NAMALWA (cell line): ENCODE measurements at places on chromosomes 16 and 17.

DNA sequence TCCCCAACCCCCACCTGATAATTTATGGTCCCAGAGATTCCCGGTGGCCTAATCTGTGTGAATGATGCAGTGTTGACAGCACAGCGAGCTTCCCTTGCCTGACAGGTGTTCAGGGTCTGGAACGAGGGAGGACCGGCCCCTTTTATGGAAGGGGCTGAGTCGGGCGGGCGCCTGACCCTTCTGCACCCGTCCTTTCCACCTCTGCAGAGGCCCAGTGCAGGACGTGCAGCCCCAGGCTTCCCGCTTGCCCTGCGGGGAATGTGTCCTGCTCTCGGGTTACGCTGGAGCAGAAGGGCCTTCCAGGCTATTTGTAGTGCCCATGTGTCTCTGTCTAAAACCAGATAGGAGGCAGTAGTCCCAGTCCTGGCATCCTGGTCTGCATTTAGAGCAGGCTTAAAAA is 16.2 kb downstream of the SMTNL2 start:
- no peak for DNase-seq

- peak; percentile 39 for DNase-seq
These were observed 5.0 kb upstream of the CCL4L2 start for GRCh38 chr17:36205637-36206485.

DNA sequence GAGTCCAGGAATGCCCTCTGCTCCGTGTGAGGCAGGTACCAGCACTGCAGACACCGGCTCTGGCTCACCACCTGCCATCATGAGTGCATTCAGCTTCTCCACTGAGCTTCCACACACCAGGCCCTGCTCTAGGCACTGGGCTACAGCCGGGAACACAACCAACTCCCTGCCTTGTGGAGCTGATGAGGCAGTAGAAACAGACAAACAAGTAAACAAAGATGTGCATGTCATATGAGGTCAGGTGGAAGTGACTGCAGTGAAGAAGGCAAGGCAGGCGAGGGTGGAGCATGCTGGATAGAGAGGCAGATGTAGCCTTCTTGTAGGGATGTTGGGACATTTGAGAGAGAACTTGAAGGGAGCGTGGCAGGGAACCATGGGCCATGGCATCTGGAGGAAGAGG is 5.0 kb downstream of the NLRC5 start:
- no peak for DNase-seq

- DNase-seq = no peak
These were observed 497 bp downstream of the SMIM5 start for GRCh38 chr17:75633486-75634375.

- DNase-seq = peak; percentile 77
These were observed 196.1 kb downstream of the GSG1L start for GRCh38 chr16:27867122-27868110.

GRCh38 chr16:89005201-89006035 is 28.4 kb upstream of the CBFA2T3 start:
- DNase-seq = no peak

DNA sequence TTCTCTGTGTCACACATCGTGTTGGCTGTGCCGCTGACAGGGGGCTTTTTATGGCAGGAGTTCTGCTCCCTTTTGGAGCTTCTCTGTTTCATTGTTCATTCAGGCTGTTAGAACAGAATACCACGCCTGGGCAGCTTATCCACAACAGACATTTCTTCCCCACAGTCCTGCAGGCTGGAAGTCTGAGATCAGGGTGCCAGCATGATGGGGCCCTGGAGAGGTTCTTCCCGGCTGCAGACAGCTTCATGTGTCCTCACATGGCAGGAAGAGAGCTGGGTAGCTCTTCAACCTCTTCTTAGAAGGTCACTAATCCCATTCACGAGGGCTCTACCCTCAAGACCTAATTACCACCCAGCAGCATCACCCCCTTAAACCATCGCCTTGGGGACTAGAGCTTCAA is 65.1 kb downstream of the DHRS7C start:
- DNase-seq = no peak

- no peak for DNase-seq
These were observed 14.4 kb upstream of the ALOX12 start for GRCh38 chr17:6981426-6981825.

- no peak for DNase-seq
These were observed 81.6 kb upstream of the CACNG3 start for GRCh38 chr16:24174504-24174903.

DNA sequence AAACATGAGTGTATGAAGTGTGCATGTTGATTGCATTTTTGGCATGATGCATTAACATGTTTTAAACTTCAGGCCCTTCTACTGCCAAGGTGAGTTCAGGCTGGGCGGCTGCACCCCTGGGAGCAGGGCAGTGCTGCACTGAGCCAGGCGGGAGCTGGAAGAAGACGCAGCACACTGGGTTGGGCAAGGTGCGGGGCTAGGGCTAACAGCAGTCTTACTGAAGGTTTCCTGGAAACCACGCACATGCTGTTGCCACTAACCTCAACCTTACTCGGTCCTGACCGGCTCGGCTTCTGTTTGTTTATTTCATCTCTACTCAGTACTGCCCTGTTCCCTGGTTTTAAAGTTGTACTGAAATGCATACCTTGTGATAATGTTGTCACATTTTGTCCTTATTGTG is 61.0 kb downstream of the MAP2K4 start:
- DNase-seq = no peak

DNA sequence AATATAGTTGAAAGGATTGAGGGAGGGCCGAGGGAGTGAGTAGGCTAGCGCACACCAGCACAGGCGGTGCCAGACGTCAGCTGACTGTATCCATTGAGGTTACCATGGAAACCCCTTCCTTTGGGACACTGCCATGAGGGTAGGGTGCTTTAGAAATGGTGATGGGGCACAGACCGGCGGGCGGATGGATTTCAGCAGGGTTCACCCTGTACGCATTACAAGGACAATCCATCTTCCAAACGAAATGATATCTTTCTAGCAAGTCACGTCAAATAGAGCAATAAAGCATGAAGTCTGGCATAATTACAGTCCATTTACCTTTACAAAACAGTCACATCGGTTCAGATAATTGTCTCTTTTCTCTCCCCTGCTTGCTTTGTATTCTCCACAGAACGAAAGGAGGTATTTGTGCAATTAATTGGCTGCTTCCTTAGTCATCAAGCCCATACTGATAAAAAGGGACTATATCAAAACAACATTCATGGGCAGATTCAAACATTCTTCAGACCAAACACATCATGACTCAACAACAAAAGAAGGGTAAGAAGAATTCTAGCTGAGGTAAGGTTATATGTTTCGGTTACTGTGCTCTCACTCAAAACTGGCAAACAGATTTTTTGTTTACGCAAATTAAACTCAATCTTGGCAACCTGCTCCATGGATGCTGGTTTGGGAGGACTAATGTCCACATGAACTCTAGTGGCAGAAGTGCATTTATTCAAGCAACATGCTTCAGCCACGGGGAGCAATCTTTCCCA is 140.6 kb downstream of the CDK5R1 start:
- no peak for DNase-seq

- DNase-seq = no peak
These were observed 11.5 kb upstream of the IL34 start for GRCh38 chr16:70634861-70635260.

GRCh38 chr16:26396511-26397235 is 670.1 kb upstream of the C16orf82 start:
- no peak for DNase-seq

DNA sequence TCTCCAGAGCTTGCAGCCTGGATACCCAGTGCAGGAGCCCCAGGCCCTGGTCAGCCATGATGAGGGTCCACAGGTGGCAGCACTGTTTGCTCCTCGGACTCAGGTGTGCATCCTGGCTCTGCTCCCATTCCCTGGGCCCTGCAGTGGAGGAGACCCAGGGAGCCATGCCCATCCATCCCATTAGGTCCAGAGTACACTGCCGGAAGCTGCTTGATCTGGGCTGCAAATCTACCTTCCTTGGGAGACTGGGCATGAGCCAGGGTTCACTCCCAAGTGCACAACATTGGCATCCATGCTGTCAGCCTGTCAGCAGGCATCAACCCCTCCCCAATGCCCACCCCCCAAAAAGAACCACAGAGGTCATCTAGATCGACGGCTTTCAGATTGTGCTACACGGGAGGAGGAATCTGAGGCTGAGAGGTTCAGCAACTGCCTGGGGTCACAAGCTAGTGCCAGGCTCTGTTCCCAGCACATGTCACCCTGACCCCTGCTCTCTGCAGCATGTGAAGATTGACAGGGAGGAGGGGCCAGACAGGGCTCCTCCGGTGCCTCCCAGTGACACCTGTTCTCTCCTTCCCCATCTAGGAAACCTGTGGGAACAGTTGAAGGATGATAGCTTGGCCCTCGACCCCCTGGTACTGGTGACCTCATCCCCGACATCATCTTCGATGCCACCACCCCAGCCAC is 15.7 kb downstream of the UNC119 start:
- no peak for DNase-seq

GRCh38 chr16:52451971-52452421 is 94.9 kb downstream of the TOX3 start:
- DNase-seq = no peak

DNA sequence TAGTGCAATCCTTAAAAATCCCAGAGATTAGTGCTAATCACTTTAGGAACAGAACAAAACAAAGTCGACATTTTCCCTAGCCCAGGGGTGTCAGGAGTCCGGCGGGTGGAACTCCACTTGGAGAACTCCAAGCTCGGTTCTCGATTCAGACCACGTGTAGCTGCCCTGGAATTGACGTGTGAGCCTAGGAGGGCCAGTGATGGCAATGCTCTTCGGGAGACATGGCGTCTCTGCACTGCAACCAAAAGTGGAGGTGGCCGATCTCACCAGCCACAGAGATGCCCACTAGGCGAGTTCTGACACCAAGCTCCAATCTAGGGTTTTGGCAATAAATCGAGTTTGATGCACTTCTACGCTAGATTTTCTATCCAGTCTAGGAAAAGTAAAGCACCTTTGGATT is 17.6 kb downstream of the MAP1LC3B start:
- DNase-seq = no peak

- no peak for DNase-seq
These were observed 568.7 kb upstream of the HSBP1 start for GRCh38 chr16:83238949-83239691.

GRCh38 chr16:83066011-83066410 is 439.2 kb downstream of the CDH13 start:
- DNase-seq = no peak

DNA sequence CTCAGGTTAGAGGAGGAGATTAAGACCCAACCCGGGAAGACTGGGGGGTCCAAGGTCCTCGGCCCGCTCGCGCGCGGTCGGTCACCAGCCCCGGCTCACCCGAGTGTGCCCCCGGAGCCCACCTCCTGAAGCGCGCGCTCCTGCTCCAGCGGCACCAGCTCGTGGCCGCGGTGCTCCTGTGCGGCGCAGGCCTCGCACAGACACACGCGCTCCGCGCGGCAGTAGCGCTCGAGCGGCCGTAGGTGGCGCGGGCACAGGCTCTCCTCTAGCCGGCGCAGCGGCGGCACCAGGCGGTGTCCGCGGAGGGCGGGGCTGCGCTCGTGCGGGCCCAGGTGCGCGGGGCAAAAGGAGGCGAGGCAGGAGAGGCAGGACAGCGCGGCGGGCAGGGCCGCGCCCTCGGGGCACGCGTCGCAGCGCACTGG is 618 bp downstream of the TRIM47 start:
- peak; percentile 70 for DNase-seq

DNA sequence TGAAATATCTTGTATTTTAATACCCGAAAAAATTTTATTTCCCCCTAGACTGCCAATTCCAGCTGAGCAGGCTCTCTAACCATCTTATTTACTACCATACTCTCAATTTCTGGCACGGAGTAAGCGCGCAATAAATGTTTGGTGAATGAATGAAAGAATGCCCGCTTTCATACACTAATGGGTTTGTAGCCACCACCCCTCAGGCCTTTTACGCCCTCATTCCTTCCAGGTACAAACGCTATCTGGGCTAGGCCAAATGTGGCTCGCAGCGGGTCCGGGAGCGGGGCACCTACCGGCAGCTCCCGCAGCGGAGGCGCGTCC is 536 bp upstream of the PLD2 start:
- DNase-seq = peak; percentile 6

- DNase-seq = no peak
These were observed 463.2 kb upstream of the MAF start for GRCh38 chr16:80063713-80064069.

- no peak for DNase-seq
These were observed 134.6 kb downstream of the GAS7 start for GRCh38 chr17:10063730-10064241.

- no peak for DNase-seq
These were observed 15.0 kb upstream of the SALL1 start for GRCh38 chr16:51166091-51166490.

- DNase-seq = no peak
These were observed 11.3 kb downstream of the GINS2 start for GRCh38 chr16:85677383-85677967.

GRCh38 chr17:77242118-77242851 is 101.5 kb downstream of the SEC14L1 start:
- no peak for DNase-seq

- DNase-seq = no peak
These were observed 370.2 kb upstream of the MAF start for GRCh38 chr16:79970551-79971236.

DNA sequence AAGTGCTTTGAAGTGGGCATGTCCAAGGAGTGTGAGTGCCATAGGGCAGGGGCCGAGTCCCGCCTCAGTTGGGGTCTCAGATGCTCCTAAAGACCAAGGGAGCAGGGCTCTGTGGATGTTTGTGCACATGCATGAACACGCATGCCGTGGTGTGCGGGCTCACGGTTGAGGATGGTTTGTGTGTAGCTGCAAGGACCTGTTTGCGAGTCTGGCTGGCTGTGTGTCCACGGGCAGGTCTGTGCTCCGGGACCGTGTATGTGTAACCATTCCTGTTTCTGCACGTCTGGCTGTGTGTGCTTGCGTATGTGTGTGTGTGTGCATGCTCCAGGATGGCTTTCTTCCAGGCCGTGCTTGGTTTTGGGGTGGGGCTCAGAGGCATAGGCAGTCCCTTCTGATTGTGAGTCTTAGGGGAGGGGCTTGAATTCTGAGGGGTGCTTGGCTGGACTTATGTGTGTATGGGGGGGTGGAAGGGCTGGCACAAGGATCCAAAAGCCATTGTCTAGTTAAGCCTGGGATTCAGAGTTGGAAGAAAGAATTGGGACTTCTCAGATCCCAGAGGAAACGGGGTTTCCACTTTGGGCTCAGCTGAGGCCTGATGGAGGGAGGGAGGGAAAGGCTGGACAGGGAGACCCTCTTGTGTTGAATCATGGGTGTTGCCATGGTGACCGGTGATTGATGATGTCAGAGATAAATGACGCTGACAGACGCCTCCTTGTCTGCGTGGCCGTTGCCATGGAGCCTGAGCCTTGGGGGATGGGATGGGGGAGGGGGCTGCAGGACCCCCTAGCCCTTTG is 14.4 kb downstream of the GJD3 start:
- DNase-seq = no peak

- DNase-seq = no peak
These were observed 572 bp downstream of the MPG start for GRCh38 chr16:78444-79150.

GRCh38 chr17:7445619-7445968 is 733 bp downstream of the CHRNB1 start:
- no peak for DNase-seq
